ENCODE measurements at places on chromosomes 5 and 9.

DNA sequence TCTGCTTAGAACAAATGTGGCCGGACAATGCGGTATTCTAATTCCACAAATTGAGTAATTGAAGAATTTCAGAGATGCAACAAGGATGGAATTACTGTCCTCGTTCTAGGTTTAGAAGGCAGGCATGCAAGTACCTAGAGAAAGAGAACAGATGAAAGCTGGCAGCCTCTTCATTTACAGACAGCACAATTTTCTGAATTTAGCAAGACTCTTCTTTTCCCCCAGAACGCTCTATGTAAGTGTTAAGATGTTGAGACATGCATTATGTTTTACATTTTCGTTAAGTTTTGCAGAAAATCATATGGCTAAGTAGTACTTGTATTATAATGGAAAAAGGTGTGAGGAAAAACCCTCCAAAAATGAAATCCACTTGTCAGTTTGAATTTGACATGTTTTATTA lies 259.5 kb upstream of the ARRDC3 start:
- DNase-seq = no peak

DNA sequence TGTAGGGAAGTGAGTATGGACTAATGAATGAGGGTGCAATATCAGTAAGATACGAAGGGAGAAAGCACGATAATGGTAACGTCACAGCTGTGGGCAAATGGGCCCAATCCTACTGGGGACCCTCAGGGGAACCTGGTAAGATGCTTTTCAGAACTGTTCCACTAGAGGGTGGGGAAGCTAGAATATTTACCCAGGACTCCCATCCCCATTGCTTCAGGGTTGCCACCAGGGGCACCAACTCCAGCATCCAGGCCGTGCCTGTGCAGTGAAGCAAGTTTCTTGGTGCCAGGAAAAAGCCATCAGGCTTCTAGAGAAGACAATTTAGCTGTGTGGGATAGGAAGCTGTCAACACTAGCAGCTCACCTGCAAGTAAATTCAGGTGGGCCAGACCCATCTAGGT lies 409.3 kb downstream of the AGTPBP1 start:
- DNase-seq = peak; percentile 10

DNA sequence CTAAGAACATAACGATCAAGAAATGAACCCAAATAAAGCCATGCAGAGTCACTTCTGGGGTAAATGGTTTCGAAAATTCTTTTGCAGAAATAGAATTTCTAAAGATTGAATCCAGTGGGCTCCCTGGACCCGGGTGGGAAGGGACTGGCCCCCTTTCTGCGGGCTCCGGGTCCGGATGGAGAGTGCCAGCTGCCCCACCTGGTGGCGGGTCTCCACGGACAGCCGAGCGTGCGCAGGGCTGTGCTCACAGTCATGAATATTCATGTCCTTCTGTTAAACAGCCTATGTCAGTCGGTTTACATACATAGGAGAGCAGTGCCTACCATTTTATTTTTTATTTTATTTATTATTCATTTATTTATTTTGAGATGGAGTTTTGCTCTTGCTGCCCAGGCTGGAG lies 4.7 kb upstream of the PPP1R26 start:
- no peak for DNase-seq

- no peak for DNase-seq
These were observed 456.5 kb downstream of the ZSWIM6 start for GRCh38 chr5:61788548-61788947.

GRCh38 chr5:2399096-2399495 lies 352.4 kb downstream of the IRX2 start:
- DNase-seq = no peak
